ENCODE measurements at places on chromosomes 1 and 21.

GRCh38 chr1:11891433-11892186, 32.9 kb upstream of the NPPB start:
- DNase-seq, result no peak

DNA sequence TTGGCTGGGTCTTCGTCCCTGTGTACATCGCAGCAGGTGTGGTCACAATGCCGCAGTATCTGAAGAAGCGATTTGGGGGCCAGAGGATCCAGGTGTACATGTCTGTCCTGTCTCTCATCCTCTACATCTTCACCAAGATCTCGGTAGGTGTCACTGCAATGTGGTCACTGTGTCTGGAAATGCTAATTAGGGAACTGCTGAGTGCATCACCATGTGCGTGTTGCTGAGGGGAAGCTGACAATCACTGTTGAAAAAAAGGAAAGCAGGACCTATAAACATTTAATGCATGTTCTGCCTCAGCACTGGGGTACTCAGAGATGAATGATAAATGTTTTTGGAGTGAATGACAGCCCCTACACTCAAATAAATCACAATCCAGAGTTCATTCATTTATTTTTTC, 6.8 kb downstream of the SLC5A9 start:
- no peak for DNase-seq

GRCh38 chr21:37245151-37245550, 22.0 kb downstream of the VPS26C start:
- no peak for DNase-seq

DNA sequence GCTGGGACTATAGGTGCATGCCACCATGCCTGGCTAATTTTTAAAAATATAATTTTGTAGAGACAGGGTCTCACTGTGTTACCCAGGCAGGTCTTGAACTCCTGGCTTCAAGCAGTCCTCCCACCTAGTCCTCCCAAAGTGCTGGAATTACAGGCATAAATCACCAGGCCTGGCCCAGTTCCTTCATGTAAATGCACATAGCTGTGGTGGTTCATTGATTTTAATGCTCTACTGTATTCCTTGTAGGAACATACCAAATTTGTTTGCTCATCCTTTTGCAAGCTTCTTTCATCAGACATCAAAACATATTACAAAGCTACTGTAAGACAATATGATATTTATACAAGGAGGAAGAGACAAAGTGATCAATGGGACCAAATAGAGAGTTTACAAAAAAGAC, 237.5 kb upstream of the ESRRG start:
- no peak for DNase-seq

DNA sequence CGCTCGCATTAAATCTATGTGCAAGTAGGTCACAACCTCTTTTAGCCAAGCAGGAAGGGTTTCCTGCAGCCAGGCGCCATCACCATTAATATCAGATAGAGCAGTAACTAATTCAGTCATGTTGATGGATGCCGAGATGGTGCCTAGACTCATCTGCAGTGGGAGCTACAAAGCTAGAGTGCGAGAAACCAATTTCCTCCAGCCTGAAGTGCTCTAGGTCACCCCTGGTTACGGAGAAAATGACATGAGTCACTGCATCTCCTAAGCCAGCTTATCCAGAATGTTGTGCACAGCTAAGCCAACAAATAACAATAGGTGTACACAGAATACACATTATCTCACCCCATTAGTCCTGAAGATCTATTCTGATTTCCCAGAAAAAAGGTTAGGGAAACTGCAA, 36.0 kb downstream of the OVAAL start:
- no peak for DNase-seq

- no peak for DNase-seq
Observed at GRCh38 chr1:240765732-240766363, 153.9 kb upstream of the GREM2 start.

DNA sequence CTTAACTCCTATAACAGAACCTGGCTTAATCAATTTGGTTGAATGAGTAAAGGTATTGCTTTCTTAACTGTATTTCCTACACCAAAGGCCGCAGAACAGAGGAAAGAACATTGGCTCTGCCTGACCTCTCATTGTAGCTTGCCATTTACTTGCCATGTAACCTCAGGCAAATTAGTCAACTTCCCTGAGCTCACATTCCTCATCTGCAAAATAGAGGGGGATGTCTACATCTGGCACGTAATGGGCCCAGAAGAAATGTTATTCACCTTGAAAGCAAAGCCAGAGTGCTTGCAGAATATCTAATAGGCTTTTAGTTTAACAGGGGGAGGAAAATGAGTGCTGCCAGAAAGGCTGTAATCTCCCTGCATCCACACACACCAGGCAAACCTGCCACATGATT, 44.3 kb downstream of the LAMC2 start:
- DNase-seq, result no peak

- DNase-seq, result no peak
Observed at GRCh38 chr21:38623552-38623951, 125.3 kb upstream of the ERG start.

GRCh38 chr1:76496871-76497270, 370.4 kb upstream of the ST6GALNAC5 start:
- no peak for DNase-seq

GRCh38 chr1:110878591-110878990, 5.6 kb downstream of the CD53 start:
- no peak for DNase-seq

DNA sequence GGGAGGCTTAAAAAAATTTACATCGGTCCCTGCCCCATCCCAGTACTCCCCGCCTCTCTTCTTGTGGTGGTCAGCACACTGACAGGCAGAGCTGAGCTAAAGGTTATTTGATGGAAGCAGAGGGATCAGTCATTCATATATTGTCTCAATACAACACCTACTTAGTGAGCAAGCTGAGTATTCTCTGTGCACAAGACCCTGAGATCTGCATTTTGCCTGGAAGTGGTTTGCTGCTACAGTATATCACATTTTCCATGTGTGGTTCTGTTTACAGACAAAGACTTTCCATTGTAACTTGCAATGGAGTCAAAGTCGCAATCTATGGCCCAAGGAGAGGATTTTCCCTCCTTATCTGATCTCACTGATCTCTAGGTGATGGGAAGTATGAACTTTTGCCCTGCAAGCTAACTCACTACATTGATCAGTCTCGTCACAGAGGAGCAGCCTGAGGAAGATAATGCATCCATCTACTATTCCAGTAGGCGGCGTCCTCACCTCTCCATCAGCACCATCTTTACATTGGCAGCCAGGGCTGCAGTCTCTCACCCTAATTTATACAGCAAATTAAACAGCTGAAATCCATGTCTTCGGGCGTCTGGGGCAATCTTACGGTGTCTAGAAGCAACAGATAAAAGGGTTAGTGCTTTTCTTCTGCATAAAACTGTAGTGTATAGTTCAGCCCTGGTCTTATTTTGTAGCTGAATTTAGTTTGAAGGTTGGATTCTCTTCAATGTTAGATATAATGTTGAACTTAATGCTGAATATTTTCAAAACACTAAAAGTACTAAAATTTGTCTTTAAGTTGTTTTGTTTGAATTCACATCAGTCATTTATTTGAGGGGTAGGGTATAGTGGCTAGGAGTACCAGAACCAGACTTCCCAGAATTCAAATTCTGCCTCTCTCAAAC, 3.2 kb upstream of the TRAF5 start:
- DNase-seq, result no peak

DNA sequence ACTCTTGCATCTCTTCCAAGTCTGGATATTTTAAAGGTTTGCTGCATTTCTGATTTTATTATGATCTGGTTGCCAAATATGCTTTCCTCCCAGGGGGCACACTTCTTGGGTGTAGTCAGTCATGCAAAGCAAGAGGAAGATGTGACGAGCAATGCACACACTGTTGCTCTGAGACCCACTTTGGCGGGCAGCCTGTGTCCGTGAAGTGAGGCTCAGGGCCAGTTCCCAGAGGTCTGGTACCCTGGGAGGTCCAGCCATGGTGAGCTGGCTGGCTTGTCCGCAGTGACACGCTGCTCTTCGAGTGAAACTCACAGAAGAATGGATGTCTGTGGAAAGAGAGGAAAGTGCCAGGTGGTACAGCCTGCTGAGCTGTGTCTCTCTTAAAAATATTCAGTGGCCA, 52.8 kb upstream of the EDN2 start:
- DNase-seq, result no peak

DNA sequence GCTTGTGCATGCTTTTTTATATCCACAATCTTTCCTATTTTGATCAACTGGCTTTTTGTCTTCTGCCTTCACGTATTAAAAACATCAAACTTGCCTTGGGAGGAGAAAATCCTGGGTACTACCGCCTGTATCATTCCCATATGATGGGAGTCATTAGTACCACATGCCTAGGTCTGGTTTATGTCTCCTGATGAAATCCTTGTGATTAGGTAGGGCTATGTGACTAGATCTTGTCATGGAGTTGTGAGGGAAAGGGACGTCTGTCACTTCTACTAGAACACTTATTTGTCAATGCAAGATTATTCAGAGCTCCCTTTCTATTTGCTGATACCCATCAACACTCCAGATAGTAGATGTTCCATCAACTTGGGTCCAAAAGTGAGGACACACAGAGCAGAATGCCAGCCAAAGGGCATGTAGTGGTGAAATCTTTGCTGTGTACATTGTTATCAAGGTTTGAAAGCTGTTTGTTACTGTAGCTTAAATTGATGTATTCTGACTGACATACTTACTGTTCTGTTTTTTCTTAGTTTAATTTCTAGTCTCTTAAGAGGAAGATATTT, 621.8 kb upstream of the NR5A2 start:
- DNase-seq, result no peak

DNA sequence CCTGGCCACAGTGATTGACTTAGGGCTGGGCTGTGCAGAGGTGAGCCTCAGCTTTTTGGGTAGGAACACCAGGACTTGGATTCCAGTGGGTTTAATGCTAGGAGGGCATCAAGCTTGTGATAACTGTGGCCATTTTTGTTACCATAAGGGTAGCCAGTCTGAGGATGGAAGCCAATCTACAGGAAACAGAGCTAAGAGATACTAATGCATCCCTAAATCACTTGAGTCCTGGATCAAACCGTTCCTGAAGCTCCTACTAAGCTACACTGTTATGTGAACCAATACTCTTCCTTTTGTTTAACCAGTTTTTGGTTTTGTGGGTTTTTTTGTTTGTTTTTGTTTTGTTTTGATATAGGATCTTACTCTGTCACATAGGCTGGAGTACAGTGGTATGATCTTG, 12.2 kb downstream of the KIAA2013 start:
- no peak for DNase-seq

DNA sequence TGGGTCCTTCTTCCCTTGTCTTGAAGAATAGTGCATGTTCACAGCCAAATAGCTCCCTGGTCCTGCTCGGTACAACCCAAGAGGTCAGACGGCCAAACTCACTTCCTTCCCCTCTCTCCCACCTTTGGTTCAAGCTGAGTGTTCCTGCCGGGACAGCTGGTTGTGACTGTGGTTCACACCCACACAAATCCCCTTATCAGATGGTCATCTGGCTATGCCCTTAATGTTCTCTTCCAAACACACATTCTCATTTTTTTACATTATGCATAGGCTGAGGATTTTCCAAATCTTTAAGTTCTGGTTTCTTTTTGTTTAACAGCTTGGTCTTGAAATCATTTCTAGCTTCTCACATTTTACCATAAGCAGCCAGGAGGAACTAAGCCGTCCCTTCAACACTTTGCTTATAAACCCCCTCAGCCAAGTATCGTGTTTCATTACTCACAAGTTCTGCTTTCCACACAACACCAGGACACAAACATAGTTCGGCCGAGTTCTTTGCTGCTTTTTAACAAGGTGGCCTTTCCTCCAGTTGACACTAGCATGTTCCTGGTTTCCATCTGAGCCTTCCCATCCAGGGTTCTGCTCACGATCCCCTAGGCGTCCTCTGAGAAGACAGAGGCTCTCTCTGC, 19.7 kb upstream of the TSPEAR start:
- DNase-seq, result no peak

DNA sequence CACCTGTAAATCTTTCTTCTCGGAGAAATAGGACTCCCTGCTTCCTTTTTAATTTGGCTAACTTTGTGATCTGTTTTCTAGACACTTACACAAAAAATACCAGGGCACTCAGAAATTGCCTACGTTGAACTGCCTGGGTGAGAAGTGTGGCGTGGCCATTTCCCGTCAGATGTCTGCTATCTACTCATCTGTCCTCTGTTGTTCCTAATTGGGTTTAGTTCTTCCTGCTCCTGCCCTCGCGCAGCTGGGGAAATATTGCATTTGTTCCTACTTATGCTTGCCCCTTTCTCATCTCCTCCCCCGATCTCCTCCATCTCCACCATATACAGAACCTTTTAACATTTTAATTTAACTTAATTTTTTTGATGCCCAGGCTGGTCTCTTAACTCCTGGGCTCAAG, 55.1 kb downstream of the CD58 start:
- no peak for DNase-seq

GRCh38 chr1:193562121-193562520, 375.7 kb upstream of the B3GALT2 start:
- DNase-seq, result no peak

GRCh38 chr1:158099185-158099584, 81.5 kb upstream of the CD1D start:
- DNase-seq, result no peak

GRCh38 chr1:202005958-202006357, 4.4 kb upstream of the ELF3 start:
- no peak for DNase-seq

GRCh38 chr1:246128494-246129069, 378.5 kb downstream of the SMYD3 start:
- DNase-seq, result no peak

- no peak for DNase-seq
Observed at GRCh38 chr1:33244809-33245186, 11.5 kb upstream of the ZNF362 start.

DNA sequence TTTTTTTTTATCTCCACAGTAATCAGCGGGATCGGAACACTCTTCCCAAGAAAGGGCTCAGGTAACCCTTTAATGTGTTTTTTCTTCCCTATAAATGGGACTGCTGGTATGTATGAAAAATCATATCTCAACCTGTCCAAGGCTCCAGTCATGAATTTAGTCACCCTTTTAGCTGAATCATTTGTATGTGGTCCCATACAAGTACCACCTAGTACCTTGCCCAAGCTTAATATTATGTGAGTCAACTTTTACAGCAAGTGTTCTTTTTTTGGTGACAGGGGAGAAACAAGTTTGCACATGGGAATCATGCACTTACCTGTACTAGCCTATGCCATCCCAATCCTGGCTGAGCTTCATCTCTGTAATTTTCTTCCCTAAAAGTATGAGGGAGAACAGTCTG, 43.7 kb upstream of the IPO9 start:
- no peak for DNase-seq

DNA sequence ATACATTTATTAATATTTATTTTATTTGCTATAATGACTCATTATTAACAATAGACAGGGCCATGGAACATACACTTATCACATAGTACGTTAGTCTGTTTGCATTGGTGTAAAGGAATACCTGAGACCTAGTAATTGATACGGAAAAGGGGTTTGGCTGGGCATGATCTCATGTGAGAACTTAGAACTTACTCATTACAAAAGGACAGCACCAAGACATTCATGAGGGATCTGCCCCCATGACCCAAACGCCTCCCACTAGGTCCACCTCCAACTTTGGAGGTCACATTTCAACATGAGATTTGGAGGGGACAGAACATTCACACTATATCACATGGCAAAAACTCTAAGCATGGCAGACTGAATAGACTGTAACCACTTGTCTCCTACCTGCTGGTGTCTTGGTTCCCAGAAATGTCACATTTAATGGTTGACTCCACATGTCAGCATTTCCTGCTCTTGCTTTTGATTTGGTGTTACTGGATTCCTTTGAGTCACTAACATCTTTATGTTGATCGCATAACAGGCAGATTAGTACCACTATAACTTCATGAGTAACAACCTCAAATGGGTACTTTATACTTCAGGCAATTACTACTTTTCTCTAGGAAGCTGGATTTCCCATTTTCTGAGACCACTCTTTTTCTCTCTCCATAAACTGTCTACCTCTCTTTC, 3.5 kb upstream of the C1orf116 start:
- no peak for DNase-seq

- DNase-seq, result no peak
Observed at GRCh38 chr1:44870096-44870495, 27.0 kb upstream of the PTCH2 start.

Measured in activated CD8-positive, alpha-beta memory T cell treated with anti-CD3 and anti-CD28 coated beads for 48 hours (primary cell).